SK-N-SH treated with all-trans-retinoic acid at 6 μM for 48 hours (cell line): ENCODE measurements at places on chromosomes 2 and 18.

DNA sequence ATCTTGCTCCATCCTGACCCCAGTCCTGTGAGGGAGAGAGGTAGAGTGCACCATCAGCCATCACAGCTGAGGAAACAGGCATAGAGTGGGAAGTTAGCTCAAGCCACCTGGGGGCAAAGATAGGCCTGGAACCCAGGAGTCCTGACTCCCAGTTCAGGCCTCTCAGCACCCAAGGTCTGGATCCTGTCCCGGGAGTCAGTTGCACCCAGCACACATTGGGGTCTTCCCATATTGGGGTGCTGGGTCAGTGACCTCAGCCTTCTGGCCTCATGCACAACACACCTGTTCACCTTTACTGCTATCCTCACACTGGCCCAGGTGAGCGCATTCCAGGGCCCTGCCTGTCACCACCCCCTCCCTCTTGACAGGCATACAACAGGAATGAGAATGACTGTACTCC, 24.7 kb downstream of the ST8SIA5 start:
- ATAC-seq = no peak

- ATAC-seq = no peak; the same call in 1 of the 3 replicates
These were observed 48.8 kb upstream of the DNAJC10 start for GRCh38 chr2:182667315-182667695.

DNA sequence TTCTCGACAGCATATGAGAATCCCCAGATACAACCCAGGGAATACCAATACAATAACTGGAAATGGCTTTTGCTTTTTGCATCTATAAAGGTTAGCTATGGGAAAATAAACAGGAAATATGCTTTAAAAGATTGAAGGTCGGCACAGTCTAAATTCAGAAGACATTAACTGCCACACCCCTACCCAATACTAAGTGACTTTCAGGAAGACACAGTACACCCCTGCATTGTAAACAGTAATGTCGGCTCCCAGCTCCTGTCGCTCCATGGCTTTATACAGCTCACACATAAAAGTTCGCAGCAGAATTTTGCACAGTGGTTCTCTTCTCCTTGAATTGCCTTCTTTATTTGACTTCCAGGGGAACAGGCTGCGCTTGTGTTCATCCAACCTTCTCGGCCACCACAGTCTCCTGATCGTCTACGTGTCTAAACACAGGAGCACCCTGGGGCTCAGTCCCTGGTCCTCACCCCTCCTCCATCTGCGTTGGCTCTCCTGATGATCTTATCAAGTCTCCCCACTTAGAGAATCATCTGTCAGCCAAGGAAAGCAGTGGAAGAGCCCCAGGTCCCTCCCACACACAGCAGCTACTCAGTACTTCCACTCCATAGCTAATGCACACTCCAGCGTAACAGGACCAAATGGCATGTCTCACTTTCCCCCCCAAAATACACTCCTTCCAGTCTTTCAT, 22.7 kb downstream of the CYB5A start:
- no peak for ATAC-seq

DNA sequence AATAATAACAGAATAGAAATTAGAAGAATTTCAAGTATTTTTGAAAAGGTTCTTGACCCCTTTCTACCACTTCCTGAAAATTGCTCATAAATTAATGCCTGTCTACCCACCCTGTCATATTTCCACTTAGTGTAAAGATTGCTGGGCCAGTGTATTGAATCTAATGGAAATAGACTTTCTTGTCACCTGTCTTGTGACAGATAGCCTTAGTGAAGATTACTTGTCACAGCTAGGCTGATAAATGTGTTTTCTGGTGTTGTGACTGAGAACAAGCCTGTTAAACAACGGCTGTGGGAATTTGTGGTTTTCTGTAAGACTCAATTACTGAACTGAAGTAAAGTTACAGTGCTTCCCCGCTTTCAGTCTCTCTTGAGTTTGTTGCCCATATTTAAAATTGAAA, 37.0 kb downstream of the PIK3C3 start:
- ATAC-seq = no peak

GRCh38 chr18:36446059-36446458, 148.5 kb downstream of the FHOD3 start:
- peak; percentile 15; the same call in 2 of the 3 replicates for ATAC-seq
